CD14-positive monocyte (primary cell): ENCODE measurements at places on chromosomes 5 and 9. TPM values are rescaled to one million over a fixed set of nuclear protein-coding genes. Genes with fewer than 3 reads are reported as not detected.

Gene MYMK
- polyA plus RNA-seq, result not detected

Gene ORM2
- 0.33 TPM in 1 of 2 replicates, not detected in the other for polyA plus RNA-seq

Gene IL7R
- 1.1 TPM for polyA plus RNA-seq

Gene C8G
- 0.55 TPM for polyA plus RNA-seq

Gene FBN2
- 4.2 TPM for polyA plus RNA-seq

Gene DOCK2
- 115 TPM for polyA plus RNA-seq

Gene PCDHAC2
- polyA plus RNA-seq, result not detected

Gene DAPK1
- 44.4 TPM for polyA plus RNA-seq

Gene PARP8
- polyA plus RNA-seq, result 40.6 TPM

Gene PCDHGA5
- polyA plus RNA-seq, result not detected

Gene DBH
- not detected for polyA plus RNA-seq

Gene GAS1
- 0.18 TPM for polyA plus RNA-seq

Gene SEMA6A
- polyA plus RNA-seq, result not detected in 2 replicates

DNA sequence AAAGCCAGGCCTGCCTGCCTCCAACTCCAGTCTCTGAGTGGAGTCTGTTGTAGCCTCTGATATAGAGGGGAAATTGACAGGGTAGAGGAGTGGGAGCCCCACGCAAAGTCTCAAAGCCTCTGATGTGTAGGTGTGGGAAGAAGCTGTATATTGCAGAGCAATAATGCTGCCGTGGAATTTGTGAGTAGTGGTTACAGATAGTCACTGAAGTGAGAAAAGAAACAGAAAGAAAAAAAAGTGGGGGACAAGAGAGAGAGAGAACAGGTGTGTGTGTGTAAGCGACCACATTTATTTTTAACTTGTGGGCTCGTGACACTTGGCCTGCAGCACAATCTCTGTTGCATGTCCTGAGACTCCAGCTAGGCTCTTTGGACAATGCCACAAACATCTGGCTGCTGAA lies 227.8 kb downstream of the NSG2 start:
- DNase-seq, result no peak

- DNase-seq, result no peak
Observed at GRCh38 chr5:68176802-68177479, 38.6 kb upstream of the PIK3R1 start.

GRCh38 chr9:133998915-133999595 lies 6.9 kb upstream of the VAV2 start:
- no peak for DNase-seq

- no peak for DNase-seq
Observed at GRCh38 chr5:69024241-69024651, 69.6 kb upstream of the SLC30A5 start.

DNA sequence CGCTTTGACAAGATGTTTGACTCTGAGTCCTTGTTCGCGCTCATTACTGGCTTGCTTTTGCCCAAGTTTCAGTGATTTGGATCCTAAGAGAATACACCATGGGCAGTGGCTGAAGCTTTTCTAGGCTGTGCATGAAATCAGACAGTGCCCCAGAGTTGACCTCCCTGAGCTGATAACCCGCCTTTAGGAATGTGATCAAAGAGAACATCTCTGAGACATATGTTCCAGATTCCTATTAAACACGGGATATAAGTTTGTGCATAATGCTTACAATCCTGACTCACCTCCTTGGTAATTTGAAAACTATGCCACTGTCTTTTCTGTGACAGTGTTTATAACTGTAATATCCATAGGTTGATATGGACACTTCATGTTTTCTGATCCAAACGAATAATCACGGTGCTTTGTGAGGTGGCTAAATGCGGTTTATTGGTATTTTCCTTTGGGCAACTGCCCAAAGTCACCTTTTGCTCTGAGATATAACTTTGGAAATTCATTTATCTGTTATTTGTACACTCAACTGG lies 732.9 kb downstream of the MTRR start:
- no peak for DNase-seq

- DNase-seq, result no peak
Observed at GRCh38 chr5:55162666-55163065, 2.7 kb downstream of the GPX8 start.

- no peak for DNase-seq
Observed at GRCh38 chr5:165004175-165004574, 1498.8 kb downstream of the MAT2B start.

DNA sequence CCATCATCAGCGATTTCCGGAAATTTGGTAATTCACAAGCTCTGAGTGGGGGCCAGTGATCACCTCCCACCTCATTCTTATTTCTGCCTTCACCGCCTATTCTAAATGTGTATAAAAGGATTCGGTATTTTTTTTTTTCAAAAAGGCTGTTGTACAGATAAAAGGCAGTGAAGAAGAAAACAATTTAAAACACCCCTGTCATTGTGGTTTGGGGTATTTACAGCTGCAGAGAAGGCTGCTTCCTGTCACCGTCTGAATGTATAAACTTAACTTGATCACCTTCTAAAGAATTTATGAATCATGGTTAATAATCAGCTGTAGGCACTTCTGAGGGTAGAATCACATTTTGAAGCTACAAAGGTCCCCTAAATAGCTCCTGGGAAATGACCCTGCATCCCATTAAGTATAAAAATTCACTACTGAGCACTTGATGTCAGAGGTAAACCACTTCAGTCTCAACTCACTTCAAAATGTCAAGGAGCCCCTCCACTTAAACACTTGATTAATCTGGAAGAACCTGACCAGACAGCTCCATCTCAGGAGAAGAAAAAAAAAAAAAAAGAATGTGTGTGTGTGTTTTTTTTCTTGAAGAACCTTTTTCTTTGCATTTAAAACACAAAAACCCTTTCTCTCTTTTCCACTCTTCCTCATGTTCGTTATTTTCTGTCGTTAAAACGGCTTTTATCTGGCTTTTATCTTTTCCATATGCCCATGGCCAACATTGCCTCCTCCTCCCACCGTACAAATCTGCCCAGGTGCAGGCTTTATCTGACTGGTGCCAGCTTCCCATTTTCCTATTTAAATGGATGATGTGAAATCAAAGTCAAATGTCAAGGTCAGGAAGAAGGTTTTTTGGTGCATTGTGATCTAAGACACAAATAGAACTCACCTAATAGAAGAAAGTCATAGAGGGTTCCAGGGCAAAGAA lies 291.2 kb downstream of the IRX1 start:
- DNase-seq, result no peak

GRCh38 chr5:148864113-148864841 lies 37.9 kb downstream of the ADRB2 start:
- DNase-seq, result no peak

GRCh38 chr9:6413365-6414246 lies 607 bp downstream of the UHRF2 start:
- peak; percentile 16 for DNase-seq

GRCh38 chr9:79433703-79434102 lies 138.1 kb upstream of the TLE4 start:
- DNase-seq, result no peak

- no peak for DNase-seq
Observed at GRCh38 chr9:115743709-115744605, 409.6 kb upstream of the PAPPA start.

DNA sequence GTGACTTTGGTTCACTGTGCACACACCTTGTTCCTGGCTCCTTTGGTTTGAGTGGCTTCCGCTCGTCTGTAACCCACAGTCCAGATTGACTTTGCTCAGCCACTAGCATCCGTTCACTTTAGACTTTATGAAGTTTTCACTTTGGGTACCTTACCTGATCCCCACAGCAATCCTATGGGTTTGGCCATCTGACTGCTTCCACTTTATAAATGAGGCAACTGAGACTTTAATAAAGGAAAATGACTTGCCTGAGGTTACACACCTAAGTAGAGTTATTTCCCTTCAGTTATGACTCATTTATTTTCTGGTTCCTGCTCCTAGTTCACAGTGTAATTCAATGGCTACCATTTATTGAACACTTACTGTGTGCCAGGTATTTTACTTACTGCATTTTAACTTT lies 94.2 kb upstream of the SAP30L start:
- no peak for DNase-seq

GRCh38 chr9:35380619-35381018 lies 109.3 kb upstream of the RUSC2 start:
- DNase-seq, result no peak

GRCh38 chr5:179230061-179230461 lies 115.2 kb downstream of the ADAMTS2 start:
- DNase-seq, result no peak

GRCh38 chr5:159732220-159732619 lies 184.1 kb upstream of the ADRA1B start:
- DNase-seq, result no peak

- no peak for DNase-seq
Observed at GRCh38 chr5:58985311-58985710, 402.4 kb downstream of the RAB3C start.

DNA sequence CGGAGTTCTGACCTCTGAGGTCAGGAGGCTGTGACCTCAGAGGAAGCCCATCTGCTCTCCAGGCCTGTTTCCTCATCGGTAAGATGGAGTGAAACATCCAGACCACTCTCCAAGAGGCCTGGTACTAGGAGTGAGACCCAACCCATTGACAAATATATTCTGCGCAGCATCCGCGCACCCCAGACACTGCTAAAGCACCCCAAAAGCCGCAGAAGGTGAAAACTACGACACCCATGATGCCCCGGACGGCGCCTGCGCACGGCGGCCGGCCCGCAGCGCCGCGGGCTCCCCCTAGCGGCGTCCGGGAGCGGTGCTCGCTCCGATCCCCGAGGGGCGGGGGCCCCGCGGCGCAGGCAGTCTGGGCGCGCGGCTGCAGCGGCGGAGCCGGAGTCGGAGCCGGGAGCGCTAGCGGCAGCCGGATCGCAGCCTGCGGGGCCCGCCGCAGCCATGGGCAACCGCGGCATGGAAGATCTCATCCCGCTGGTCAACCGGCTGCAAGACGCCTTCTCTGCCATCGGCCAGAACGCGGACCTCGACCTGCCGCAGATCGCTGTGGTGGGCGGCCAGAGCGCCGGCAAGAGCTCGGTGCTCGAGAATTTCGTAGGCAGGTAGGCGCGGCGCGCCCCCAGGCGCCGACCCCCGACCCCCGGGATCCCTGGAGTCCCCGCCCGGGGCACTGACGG lies at the start of gene DNM1:
Gene DNM1 (plus strand): TSS at position 356 of the 683 bp plus-strand sequence. CDS start 92 bp downstream, at position 448.
- DNase-seq, result peak; percentile 36

DNA sequence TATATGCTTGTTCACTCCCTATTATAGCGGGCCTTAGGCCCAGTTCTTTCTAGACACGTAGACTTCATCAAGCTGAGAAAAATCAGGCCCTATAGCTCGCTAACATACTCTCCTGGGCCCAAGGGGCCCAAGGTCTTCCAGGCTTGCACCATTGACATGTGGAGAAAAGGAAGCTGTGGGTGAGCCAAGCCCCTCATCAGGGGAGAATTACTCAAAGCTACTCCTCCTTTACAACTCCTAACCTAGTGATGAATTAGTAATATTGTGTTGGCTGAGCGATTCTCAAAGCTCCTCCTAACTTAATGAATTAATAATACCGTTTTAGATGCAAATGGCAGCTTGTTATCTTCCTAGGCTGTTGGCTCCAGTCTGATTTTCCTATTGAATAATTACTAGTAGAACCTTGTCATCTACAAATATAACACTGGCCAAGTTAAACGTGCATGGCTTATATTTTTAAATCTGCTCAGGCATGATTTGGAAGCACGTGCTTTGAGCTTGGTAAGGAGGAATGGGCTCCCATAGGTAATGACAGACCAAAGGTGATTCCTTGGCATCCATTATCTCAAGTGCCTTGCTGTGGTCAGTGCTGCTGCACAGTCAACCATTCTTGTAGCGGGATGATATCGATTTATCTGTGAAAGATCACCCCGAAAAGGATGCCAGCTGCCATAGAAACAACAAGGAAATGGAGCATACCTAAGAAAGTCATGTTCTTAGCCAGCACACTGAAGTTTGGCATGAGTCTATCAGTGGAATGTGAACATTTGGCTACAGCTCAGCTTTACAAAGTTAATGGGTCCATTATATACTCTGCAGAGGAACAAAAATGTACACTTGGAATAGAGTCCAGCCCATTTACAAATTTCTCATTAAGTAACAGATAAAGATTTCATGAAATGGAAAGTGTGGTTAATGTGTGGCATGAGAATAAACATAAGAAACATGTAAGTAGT lies 23.8 kb downstream of the LVRN start:
- DNase-seq, result no peak

DNA sequence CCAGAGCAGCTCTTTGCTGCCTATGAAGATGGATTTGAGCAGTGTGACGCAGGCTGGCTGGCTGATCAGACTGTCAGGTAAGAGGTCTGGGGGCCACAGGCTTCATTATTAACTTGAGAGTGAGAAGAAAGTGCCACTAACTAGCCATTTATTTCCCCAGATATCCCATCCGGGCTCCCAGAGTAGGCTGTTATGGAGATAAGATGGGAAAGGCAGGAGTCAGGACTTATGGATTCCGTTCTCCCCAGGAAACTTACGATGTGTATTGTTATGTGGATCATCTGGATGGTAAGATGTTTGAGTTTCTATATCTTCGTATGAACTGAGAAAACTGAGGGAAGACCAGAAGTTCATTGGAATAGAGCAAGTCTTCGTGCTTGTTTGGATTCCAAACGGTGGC lies 22.1 kb downstream of the VCAN start:
- DNase-seq, result no peak

GRCh38 chr5:2311851-2312250 lies 429.1 kb upstream of the IRX4 start:
- DNase-seq, result no peak

GRCh38 chr9:109683521-109683920 lies 96.5 kb upstream of the PALM2AKAP2 start:
- DNase-seq, result no peak

DNA sequence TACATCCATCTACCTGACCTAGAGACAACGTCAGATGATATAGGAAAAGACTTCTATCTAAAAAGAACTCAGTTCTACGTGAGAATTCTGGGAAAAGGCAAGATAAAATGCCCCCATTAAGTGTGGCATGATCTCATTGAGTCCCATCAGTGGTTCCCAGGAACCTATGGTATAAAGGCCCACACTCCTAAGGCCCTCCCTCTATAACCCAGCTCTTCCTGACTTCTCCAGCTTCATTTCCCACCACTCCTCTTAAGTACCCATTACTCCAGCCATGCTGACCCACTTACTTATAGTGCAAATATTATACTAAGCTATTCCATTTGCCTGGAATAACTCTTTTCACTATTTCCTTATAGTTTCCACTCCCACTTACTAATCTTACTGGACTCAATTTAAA lies 95.4 kb upstream of the NR5A1 start:
- no peak for DNase-seq

DNA sequence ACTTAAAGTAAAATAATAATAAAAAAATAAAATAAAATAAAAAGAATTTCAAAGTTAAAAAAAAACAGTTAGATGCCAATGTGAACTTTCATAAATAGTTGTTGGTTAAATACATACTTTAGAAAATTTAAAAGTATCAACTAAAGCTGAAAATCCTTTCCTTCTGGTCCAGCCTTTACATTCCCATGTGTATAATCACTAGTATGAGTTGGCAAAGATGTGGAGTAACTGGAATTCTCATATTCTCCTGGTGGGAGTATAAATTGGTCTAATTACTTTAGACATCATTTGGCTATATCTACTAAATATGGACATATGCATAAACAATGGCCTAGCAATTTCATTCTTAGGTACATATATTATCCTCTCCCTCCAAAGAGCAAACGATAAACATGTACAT lies 619.9 kb downstream of the PTPRD start:
- no peak for DNase-seq

GRCh38 chr9:98907055-98907454 lies 36.7 kb upstream of the COL15A1 start:
- DNase-seq, result no peak
